GM13977 (cell line): ENCODE measurements at places on chromosomes 7 and 10.

DNA sequence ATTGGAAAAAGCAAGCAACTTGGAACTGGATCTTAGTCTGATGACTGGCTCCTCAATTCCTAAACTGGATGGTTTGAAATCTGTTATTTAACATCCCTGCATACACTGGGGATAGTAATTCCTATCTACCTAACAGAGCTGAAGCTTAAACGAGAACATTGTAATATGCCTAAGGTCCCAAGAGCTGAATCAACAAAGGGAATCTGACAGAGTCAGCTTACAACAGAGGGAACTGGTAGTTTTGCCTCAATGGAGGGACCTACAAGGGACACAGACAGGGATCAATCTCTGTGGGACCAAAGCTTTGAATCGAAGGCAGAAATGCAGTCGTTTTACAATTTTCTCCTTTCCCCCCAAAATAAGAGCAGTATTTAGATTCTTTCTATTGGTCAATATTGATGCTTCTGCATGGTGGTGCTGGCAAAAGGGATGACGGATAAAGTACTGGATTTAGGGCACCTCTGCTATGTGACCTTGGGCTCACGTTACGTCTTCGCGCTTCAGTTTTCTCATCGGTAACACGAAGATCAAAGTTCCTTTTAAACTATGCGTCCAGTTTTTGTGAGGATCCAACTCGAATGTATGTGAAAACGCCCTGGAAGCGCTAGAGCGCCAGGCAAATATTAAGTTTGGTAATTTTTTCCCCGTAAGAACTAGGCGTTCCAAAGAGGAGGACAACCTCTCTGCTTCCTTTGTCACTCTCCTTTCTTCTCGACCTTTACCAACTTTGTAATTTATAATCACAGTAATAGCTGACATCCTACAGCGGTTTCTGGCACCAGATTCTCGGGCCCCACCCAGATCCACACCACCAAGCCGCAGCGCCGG lies 1.1 kb downstream of the ACTR1A start:
- no peak for DNase-seq

DNA sequence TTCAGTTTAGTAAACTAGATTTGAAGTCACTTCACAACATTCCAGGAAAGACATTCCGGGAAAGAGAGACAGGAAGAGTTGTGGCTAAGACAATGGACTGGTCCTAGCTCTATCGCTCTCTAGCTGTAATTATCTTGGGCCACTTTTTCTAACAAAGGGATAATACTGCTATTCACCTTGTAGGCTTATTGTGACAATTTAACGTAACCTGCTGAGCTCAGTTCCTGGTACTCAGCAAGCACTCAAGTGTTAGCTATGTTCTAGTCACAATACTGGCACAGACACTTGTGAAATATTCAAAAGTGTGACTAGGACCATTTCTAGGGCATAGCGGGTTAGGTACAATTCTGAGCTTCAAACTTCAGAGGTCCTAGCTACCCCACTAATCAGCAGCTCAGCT lies 12.0 kb upstream of the NRCAM start:
- DNase-seq = no peak

- no peak for DNase-seq
These were observed 115.8 kb downstream of the THSD7A start for GRCh38 chr7:11716185-11716584.

- no peak for DNase-seq
These were observed 112.6 kb downstream of the AOAH start for GRCh38 chr7:36611703-36612102.

DNA sequence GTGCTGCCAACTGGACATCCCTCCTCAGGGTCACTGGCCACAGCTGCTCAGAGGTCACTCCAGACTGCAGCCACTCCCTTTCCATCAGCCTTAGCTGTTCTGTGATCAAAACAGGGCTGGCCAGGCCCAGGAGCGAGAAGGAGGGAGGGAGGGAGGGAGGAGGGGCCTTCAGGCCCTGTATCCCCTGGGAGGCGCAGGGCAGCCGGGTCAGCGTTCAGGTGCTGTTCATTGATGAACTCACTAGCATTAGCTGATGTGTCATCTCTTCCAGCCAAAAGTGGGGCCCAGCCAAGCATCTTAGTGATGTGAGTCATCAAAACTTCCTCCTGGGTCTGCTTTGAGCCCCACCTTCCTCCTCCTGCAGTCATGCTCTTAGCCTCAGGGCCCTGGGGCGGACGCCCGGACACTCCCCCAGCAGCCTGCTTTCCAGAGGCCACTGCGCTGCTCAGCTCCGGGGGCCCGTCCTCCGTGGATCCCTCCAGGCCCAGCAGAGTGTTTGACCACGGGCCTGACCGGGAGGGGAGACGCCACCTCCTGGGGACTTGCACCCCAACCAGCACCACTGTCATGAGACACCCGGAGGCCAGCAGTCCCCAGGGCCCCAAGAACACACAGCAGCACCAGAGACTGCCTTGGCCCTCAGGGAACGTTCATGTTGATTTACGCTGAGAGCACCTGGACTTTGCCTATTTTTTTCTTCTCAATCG lies 149.2 kb downstream of the PRKAG2 start:
- DNase-seq = peak; percentile 53

GRCh38 chr7:155889636-155890511 lies 77.6 kb upstream of the SHH start:
- DNase-seq = no peak

- no peak for DNase-seq
These were observed 20.5 kb upstream of the INPP5A start for GRCh38 chr10:132516771-132517725.

GRCh38 chr10:131418681-131419080 lies 107.2 kb upstream of the TCERG1L start:
- no peak for DNase-seq

- DNase-seq = no peak
These were observed 249.1 kb upstream of the LYZL1 start for GRCh38 chr10:29039677-29040189.

DNA sequence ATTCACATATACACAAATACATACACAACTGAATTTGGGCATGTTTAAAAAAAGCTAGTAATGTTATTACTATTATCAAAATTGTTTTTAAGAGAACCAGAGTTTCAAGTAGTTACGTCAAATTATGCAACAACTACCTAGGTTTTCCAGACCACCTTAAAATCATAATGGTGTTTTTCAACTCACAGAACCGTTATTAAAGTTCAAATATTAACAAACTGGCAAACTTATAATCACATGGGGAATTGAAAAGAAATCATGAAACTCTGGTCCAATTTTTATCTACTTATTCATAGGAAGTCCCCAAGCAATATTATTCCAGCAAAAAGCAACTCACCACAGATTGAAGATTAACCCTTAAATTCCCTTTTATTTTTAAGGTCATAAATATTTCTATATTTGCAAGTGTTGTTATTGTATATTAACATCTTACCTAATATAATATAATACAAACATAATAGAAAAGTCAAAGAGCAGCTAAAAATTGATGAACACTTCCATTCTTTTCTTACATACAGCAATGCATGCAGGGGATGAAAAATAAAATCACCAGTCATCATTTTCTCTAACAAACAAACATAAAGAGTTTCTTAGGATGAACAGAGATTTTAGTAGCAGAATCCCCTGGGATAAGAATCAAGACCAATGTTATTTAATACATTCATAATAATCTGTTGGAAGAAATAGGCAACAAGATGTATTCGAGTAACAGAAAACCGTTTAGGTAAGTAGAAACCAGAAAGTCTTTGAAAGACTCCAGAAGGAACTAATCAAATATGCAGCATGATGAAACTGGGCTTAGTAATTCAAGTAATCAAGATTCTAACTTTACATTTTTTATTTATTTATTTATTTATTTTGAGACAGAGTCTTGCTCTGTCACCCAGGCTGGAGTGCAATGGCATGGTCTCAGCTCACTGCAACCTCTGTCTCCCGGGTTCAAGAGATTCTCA lies 391.1 kb downstream of the PARD3 start:
- DNase-seq = no peak

DNA sequence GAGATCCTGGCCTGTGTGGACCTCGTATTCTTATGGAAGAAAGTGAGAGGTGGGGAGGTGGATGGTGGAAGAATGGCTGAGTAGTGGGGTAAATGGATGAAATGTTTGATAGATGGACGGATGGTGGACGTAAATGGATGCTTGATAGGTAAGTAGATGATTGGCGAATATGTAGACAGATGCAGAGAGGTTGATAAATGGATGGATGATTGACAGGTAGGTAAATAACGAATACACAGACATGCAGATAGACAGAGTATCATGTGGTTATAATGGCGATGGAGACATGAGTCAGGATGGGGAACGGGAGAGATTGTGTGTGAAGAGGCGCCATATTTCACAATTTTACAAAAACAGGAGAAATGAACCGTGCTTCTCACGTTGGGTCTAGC lies 219.5 kb downstream of the DIP2C start:
- no peak for DNase-seq

- DNase-seq = no peak
These were observed 144.2 kb downstream of the CTTNBP2 start for GRCh38 chr7:117728890-117729624.

GRCh38 chr10:91512458-91512857 lies 102.3 kb downstream of the HECTD2 start:
- DNase-seq = no peak

- DNase-seq = no peak
These were observed 13.5 kb downstream of the TNPO3 start for GRCh38 chr7:129041142-129042085.

- no peak for DNase-seq
These were observed 168.2 kb upstream of the IGFBP3 start for GRCh38 chr7:46089281-46089680.
